ENCODE measurements at places on chromosomes 16 and 17.
A peak's percentile ranks its signal among the peaks of the same experiment; 100 is the strongest.

DNA sequence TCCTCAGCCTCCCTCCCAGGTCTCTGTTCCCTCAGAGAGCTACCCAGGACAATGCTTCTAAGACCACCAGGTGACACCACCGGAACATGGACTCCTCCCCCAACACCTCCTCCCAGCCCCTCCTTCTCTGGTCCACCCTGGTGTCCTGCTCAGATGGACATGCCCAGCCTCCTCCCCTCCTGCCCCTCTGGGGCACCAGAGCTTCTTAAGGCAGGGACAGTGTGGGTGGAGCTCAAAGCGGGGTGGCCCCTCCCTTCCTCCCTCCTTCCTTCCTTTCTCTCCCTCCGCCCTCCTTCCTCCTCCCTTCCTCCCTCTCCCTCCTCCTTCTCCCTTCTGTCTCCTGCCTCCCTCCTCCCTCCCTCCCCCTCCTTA lies 22.7 kb downstream of the TRPV3 start:
- DNase-seq: peak; percentile 21

GRCh38 chr17:49963626-49964302 lies 5.2 kb upstream of the DLX4 start:
- DNase-seq: no peak

DNA sequence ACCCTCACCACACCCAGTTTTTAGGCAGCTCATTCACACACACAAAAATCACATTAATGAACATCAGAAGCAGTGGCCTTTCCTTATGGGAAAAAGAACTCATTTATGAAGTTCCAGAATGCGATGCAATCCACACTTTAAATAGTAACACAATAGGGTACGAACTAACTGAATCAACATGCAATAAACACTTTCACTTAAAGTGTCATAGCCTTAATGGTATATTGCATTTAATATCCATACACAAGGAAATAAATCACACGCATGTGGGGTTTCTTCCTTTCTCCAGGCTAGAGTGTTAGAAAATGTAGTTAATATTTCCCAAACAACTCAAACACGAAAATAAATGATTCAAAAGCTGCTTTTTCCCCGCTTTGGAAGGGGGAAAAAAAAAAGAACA lies 19.7 kb downstream of the ADCY9 start:
- DNase-seq: no peak

DNA sequence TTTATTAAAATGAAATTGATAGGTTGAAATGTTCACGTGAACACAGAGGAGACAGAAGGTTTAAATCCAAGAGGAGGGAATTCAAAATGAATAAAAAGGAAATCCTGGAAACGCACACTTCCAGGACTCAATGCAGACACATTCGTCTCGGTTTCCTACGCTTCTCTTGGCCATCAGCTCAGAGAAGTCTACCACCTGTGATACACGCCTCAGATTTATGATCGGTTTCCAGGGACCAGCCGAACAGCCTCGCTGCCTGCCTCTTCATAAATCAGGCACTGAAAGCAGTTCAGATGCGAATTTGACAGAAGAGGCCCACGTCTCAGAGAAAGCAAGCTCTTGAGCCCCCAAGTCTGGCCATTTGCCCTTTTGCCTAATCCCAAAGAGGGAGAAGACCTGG lies 125.5 kb upstream of the IRX3 start:
- no peak for DNase-seq

DNA sequence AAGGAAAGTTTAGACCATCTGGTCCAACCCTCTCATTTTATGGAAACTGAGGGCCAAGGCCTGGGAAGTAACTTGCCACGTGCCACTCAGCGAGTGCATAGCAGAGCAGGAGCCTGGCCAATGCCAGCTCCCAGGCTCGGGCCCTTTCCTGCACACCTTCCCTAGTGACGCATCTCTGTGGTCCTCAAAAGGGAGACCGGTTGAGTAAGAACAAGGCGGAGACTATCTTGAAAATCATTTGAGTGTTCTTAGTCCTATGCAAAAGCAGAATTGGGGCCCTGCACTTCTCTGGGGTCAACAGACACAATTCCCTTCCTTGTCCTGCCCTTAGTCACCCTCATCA lies 2.8 kb downstream of the CCL4 start:
- DNase-seq: no peak

- DNase-seq: no peak
Observed at GRCh38 chr16:56202036-56202435, 10.7 kb downstream of the GNAO1 start.

DNA sequence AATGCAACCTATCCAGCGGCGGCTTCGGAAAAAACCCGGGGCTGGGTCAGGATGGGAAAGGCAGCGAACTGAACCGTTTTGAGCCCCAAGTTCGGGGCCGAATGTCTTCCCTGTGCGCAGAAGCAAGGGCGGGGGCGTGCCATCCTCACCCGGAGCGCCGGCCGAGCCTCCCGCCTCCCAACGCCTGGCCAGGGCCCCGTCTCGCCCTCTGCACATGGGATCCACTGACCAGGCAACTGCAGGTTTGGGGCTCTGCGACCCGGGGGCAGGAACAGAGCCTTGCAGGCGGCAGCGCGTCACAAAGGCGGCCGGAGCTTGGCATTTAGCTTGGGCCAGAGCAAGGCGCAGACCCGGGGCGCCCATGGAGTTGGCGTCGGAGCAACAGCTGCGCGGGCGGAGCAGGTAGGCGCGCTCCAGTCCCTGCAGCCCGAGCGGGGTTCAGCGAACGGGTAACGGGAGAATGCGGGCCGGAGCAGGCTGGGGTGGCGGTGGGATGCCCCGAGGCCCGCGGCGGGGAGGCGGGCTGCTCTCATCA lies at the start of gene FBXO39:
FBXO39 (plus strand) TSS at position 345 of the 535 bp plus-strand sequence. CDS start 3,654 bp downstream, outside the sequence.
- no peak for DNase-seq

- no peak for DNase-seq
Observed at GRCh38 chr16:17367036-17367435, 103.7 kb downstream of the XYLT1 start.

- no peak for DNase-seq
Observed at GRCh38 chr17:34399725-34400124, 36.7 kb upstream of the CCL1 start.

DNA sequence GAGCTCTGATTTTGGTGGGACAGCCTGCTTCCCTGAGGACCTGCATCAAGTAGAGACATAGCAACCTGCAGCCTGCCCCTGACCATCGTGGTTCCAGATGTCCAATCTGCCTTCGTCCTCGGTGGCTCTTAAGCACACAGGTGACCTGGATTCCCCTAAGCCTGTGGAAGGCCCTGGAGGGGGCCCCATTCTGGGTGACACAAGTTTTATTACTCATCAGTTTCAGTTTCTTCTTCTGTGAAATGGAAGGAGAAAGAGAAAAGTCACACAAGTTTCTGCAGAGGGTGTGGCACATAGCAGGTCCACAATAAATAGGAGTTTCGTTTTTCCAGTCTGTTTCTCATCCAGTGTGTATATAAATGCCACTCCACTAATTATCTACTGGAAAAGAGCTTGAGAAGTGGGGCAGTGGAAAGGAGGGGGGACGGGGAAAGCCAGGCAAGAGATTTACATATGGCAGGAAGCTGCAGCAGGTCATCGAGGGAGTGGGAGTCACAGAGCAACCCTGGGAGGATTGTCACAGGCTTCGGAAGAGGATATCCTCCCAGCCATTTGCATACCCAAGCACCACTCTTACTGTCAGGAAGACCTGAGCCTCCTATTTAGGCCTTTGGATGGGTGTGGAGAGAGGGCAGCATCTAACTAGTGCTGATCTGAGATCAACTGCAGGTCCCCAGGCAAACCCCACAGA lies 10.0 kb upstream of the NOS2 start:
- no peak for DNase-seq

- no peak for DNase-seq
Observed at GRCh38 chr16:5971924-5972323, 874.3 kb upstream of the EEF2KMT start.

DNA sequence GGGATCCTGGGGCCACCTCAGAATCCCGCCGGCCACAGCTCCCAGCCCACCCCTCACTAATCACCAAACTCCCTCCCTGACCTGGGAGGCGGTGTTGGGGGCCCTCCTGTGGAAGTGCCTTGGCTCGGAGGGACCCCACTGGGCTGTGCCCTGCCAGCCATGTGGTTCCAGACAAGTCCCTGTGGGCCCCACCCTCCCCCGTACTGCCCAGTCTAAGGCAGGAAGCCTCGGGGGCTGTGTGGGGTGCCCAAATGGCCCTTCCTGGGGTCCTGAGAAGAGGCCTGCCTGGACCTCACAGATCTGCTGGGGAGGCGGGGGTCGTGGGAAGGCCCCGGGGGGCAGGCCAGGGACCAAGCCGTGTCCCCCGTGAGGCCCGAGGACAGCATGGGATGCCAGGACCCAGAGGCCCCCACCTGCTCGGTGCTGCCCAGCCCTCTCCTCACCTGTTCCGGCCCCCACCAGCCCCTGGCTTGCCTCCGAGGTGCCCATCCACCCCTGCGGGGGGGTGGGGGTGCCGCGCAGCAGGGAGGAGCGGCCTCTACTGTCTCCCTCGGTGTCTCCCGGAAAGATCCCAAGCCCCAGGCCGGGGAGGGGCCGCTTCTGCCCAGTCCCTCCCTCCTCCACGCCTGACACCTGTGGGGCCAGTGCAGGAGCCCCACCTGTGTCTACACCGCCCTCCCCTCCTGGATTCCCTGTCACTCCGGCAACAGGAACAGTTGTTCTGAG lies 9.3 kb upstream of the KREMEN2 start:
- no peak for DNase-seq
